ENCODE measurements at places on chromosomes 6 and 20.

DNA sequence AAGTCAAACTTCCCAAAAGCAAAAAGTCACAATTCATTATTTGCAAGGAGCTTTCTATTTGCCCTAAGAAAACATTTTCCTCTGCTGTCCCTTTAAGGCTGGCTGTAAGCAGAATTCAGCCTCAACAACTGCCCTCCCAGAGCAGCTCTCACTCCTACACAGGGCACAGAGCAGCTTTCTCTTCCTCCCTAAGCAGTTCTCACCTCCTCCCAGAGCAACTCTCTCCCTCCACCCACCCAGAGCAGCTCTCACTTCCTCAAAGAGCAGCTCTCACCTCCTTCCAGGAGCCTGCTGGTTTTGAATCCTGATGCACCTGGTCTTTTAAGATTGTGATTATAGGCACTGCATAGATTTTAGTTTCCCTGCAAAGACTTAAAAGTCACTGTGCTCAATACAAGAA, 120.6 kb upstream of the TMEM181 start:
- no peak for DNase-seq

DNA sequence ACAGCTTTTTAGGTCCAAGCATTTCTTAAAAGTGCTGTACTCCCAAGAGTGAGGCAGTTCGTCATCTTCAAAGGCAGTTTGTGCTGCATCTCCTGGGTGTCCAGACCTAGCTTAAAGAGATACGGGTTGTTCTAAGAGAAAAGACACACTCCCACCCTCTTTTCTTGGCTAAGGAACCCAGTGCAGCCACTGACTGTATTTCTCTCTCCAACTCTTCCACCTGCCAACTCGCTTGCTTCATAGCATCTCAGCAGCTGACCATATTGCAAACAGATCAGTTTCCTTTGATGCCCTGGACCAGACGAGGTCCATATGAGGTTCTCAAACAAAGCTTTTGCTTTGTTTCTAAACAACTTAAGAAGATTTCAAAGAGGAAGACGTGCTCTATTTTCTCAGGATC, 101.1 kb downstream of the ISM1 start:
- DNase-seq = no peak

DNA sequence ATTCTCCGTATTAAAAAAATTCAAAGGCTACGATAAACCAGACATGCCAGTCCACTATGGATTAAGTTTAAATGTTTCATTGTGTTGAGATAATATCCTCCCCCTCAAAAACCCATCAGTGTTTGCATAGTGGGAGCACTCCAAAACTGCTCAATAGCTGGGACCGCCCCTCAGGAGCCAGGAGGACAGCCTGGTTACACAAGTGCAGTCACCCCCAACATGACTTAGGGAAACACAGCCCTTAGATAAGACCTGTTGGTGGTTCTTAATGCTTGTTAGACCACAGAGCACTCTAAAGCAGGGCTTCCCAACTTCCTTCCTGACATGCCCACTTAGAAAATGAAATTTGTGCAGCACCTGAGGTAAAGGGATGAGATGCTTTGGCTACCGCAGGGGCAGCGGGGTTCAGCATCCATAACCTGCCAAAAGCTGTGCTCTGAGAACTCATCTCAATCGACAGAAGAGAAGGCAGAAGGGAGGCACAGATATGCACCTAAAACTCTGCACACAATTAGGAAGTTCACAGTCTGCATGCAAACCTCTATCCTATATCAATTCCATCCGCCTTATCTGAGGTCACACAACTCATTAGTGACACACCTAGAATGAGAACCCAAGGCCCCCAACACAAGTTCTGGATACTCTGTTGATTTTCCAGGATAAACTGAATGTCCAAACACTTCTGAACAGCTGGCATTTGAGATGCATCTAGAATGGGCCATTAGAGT, 74.3 kb downstream of the RALGAPA2 start:
- DNase-seq = no peak

GRCh38 chr20:63917811-63918210, 22.9 kb downstream of the DNAJC5 start:
- no peak for DNase-seq

DNA sequence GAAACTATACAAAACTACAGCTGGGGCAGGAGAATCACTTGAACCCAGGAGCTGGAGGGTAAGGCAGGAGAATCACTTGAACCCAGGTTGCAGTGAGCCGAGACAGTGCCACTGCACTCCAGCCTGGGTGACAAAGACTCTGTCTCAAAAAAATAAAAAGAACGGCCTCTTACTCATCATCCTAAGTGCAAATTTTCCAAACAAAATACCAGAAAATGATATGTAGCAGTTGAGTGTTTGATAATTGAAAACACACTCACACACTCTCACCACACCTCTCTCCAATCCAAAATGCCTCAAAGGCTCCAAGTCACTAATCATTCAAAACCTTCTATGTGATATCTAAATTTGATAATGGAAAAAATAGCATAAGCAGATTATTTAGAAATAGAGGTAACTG, 198.6 kb upstream of the SHLD1 start:
- DNase-seq = no peak

GRCh38 chr20:63749597-63750508, 10.3 kb downstream of the SLC2A4RG start:
- DNase-seq = no peak

DNA sequence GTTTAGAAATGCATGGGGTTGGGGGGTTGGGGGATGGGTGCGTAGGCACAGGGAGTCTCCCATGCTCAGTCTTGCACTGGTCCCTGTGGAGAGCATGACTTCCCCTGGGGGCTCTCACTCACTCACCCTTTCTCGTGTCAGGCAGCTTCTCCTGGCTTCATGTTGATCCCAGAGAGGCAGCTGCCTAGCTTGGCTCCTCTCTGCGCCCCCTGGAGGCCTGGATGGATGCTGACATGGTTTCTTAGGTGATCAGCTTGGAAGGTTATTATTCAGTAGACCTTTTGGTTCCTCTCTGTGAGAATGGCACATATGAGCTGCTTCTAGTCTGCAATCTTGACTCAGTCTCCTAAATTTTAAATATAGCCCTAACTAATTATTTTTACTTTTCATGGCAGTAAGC, 109.3 kb upstream of the FAM83B start:
- DNase-seq = no peak

DNA sequence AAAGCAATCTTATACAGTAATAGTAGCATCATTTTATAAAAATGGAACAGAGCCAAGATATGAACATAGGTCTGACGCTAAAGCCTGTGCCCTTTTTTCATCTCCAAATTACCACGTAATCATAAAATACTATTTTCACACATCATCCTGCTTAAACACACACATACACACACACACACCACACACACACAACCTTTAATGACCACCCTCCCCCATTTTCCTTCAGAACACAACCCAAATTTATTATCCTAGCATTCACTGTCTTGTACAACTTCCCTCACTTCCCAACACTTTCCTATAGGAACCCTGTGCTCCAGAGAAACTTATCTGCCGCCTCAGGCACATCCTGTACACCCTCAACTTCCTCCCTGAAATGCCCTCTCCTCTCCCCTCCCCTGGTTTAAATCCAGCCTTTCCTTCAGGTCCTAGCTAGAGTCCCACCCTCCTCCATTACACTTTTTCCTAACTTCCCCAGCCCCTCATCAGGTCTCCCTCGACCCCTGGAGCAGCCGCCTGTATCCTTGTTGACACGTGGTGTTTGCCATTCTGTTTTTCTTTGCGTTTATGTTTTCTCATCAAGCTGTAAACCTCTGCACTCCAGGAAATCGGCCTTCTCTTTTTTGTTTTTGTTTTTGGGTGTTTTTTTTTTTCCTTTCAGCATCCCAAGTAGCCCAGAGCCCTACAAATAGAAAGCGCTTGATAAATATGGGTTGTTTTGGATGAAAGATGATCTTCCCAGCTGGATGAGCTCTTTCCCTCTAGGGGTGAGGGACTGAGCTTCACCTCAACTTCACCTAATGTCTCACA, 968 bp upstream of the MMP24 start:
- DNase-seq = no peak

GRCh38 chr20:57061051-57061900, 205.2 kb downstream of the BMP7 start:
- no peak for DNase-seq

DNA sequence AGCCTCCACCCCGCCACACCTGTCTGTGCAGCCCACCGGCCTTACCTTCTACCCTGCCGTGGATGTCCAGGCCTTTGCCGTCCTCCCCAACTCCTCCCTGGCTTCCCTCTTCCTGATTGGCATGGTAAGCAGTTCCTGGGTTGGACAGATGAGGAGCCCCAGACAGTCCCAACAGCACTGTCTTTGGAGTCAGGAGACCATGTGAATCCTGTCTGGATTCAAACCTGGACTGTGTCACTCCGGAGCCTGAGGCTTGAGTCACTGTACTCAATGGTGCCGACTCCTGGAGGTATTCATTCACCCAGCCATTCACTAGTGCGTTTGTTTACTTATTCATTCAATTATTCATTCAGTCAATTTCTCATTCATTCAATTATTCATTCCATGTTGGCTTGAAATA, 20.0 kb upstream of the LBP start:
- no peak for DNase-seq

GRCh38 chr6:32847004-32847403, 3.2 kb upstream of the PSMB8 start:
- no peak for DNase-seq

DNA sequence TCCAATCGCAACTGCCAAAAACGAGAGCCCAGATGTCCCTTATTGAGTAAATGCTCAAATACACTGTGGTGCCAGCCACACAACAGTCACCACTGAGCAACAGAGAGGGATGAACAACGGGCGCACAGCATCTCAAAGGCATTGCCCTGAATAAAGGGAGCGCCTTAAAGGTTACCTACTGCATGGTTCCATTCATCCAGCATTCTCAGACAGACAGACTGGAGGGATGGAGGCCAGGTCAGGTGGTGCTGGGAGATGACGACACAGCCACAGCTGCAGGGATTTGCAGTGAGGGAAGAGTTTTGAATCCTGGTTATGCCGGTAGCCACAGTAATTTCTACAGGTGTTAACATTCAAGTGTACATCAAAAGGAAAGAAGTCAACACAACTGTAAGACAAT, 615.5 kb upstream of the AGPAT4 start:
- DNase-seq = no peak

DNA sequence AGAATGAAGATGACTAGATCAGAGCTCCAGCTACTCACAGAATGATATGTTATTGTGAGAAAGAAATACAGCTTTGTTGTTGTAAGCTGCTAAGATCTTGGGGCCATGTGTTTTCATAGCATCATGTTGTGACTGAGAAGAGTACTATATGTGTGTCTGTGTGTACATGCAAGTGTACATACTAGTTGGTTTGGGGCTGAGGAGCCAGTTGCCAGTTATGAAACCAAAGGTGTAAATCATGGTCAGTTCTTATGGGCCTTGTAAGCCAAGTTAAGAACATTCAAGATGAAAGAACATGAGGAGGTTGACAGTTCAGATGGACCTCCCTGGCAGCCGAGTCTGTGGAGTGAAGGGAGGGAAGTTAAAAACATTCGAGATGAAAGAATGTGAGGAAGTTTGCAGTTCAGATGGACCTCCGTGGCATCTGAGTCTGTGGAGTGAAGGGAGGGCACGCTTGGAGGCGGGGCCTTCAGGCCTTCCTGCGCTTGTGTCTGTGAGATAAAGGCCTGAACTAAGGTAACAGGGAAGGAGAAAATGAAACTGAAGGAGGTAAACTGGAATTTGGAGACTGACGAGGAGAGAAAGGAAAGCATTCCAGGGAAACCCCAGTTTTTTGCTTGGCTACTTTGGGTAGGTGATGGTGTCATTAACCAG, 13.9 kb downstream of the AFDN start:
- no peak for DNase-seq

Data from activated CD8-positive, alpha-beta memory T cell treated with anti-CD3 and anti-CD28 coated beads for 24 hours (primary cell).